Stimulated activated CD4-positive, alpha-beta T cell treated with anti-CD3 and anti-CD28 coated beads, Interleukin-12 subunit alpha, Interleukin-12 subunit beta, amount 100 ng/mL, for 4 hours (primary cell): ENCODE measurements at places on chromosomes 6 and 20.

DNA sequence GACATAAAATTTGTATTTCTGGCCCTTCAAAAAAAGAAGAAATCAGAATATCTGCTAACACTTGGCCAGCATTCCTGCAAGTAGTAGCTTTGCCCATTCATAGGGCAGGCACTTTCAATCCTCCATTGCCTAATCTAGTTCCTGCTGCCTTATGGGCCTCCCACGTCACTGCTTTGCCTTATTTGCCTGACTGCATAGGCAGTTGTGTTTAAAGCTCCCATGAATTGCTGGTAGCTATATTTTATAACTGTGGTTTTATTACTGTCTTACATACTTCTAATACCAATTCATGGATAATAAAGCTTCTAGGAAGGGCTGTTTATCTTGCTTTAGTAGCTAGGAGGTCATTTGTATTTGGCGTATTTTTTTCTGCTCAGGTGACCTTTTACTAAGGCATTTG, 7.7 kb upstream of the SLC35A1 start:
- DNase-seq: no peak

- DNase-seq: no peak
Measured at GRCh38 chr6:151392427-151392826, 1.1 kb upstream of the ZBTB2 start.

DNA sequence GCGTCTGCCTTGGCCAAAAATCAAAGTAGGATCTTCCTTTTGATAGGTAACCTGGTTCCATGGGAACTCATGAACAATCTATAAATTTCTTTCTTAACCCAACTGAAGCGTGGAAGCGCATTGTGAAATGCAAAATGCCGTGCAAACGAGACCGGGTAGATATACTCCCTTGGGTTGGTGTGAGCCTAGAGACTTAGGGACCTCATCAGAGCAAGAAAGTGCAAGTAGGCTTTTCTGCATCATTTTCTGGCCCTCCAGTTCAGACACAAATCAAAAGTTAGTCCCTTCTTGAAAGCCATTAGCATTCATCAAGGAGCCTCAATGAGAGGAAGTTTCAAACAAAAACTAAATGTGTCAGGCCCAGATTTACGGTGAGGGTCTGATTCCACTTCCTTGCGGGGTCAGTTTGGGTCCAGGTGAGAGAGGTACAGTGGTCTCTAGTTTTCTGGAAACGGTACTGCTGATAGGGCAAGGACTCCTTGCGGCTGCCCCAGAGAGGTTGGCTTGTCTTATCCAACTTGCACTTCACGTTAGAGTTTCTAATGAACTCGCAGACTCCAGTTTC, 5.3 kb upstream of the ZNF184 start:
- DNase-seq: no peak

DNA sequence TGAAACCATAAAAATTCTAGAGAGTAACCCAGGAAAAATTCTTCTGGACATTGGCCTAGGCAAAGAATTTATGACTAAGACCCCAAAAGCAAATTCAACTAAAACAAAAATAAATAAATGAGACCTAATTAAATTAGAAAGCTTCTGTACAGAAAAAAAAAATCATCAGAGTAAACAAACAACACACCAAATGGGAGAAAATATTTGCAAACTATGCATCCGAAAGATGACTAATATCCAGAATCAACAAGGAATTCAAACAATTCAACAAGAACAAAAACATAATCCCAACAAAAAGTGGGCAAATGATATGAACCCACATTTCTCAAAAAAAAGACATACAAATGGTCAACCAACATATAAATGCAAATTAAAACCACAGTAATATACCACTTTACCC, 242.6 kb upstream of the CDYL start:
- DNase-seq: no peak

- DNase-seq: no peak
Measured at GRCh38 chr6:16851044-16851540, 89.8 kb upstream of the ATXN1 start.
